ENCODE measurements at places on chromosomes 3 and 15.

- DNase-seq = no peak
Measured at GRCh38 chr3:47870156-47870555, 67.2 kb downstream of the DHX30 start.

- DNase-seq = no peak
Measured at GRCh38 chr3:177673112-177673914, 476.0 kb upstream of the TBL1XR1 start.

DNA sequence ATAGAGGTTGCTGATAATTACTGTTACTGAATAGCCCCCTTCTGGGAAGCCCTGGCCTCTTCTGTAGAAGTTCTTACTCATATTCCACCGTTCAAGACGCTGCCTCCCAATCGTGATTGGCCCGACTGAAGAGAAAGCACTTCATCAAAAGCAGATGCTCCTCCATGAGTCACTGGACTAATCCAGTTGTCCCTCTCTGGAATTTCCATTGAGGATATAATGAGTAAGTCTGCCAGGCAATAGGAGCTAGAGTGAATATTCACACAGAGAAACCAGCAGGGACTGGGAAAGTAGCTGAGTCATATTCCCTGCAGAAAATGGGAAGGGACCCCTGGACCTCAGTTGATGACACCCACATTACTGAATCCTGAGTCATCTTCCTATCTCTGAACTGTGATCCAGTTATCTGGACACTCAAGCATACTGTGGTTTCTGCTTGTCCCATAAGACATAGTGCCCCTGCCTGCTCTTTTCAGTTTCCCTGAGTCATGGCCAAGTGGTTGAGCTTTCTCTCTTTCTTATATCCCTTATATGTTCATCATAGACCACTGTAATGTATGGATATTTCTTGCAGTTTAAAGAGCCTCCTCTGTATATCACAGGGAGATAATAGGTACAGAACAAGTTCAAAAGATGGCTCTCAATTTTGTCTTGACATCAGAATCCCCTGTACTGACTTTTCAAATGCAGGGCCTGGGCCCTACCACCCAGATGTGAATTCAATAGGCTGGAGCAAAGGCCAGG is 151.2 kb upstream of the CDIN1 start:
- no peak for DNase-seq

DNA sequence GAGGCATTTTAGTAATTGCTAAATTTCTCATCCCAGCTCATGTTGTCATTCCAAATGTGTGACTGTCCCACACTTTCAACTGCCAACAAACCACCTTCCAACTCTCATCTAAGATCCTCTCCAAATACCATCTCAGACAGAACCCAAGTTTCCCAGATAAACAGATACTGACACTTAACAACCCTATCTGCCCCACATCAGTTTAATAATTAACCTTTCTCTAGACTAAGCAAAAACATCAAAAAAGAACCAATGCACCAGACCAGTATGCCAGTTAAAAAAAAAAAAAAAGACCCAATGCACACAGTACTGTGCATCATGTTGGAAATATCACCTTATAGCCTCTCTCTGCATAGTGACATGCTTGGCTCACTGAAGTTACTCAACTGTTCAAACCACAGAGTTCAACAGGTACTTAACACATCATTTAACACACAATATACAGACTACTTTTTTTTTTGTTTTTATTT is 5.5 kb downstream of the SFMBT1 start:
- no peak for DNase-seq

- no peak for DNase-seq
Measured at GRCh38 chr3:1632128-1632527, 466.5 kb upstream of the CNTN4 start.

GRCh38 chr15:90451053-90451850 is 63.2 kb downstream of the IQGAP1 start:
- no peak for DNase-seq

GRCh38 chr3:101828276-101828675 is 21.0 kb upstream of the NFKBIZ start:
- DNase-seq = no peak

DNA sequence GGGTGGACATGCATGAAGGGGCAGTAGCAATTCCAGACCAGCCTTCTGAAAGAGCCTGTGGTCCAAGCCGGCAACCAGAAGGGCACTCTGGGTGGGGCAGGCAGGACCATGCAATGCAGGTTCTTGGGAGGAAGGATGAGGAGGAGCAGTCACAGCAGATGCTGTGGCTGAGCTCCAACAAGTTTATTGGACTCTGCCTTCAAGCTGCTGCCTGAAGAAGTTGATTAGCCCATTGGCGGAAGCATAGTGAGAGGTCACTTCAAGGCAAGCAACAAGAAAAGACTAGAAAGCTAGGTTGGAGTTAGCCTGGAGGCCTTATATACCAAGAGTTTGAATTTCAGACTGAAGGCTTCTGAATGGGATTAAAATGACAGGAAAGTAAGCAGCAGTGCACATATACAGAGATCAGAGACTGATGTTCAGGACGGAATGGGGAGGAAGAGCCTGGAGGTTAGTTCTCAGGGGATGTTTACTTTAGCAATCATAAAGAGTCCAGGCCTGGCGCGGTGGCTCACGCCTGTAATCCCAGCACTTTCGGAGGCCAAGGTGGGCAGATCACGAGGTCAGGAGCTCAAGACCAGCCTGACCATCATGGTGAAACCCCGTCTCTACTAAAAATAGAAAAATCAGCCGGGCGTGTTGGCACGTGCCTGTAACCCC is 39.9 kb downstream of the SFMBT1 start:
- DNase-seq = no peak

DNA sequence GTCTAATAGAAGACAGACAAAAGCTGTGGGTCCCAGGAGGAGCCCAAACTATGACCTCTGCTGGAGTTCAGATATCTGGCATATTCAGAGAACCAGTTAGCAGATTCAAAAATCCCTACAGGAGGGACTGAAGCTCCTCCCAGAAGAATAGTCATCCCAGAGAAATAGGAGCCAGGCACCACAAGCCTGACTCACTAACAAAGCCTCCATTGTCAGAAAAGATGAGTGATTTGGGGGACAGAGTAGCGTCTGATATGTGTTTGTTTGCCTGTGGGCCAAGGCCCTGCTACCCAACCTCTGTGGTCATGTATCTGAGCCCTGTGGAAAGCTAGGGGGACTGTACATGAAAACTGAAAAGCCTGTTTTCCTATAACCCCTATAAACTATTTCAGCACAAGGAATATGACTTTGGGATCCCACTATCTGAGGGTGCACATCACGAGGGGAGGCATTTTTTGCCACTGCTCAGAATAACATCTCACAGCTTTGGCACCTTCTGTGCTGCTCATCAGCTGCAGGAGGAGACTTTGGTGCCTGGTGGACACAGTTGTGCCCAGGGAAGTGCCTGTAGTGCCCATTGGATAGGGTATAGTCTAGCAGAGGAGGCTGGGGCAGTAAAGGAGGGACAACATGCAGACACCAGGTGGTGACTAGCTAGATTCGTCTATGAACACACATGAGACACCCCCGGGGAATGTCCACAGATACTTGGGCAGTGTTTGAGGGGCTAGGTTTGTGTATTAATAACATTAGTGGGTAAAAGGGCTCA is 9.7 kb upstream of the LARP6 start:
- no peak for DNase-seq

- DNase-seq = no peak
Measured at GRCh38 chr3:154324919-154325318, 632 bp upstream of the DHX36 start.

DNA sequence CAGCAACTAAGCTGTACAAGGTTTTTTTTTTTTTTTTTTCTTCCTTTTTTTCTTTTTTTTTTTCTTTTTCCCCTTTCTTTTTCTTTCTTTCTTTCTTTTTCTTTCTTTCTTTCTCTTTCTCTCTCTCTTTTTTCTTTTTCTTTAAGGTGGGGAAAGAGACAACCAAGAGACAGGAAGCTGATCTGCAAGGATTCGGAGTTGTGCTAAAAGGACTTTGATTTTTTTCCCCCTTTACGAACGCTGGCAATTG is 148 bp downstream of the RBMS3 start:
- no peak for DNase-seq

GRCh38 chr3:188060840-188061544 is 93.0 kb upstream of the LPP start:
- DNase-seq = peak; percentile 74

- no peak for DNase-seq
Measured at GRCh38 chr3:189277711-189278110, 105.9 kb downstream of the TPRG1 start.

- no peak for DNase-seq
Measured at GRCh38 chr3:127949446-127950055, 34.5 kb downstream of the KBTBD12 start.
